Suprapubic skin (tissue), 4 donors: ENCODE measurements at places on chromosomes 3 and 15. TPM values are rescaled to one million over a fixed set of nuclear protein-coding genes. Genes with fewer than 3 reads are reported as not detected.

GRCh38 chr3:15327941-15328340, 4.4 kb downstream of the SH3BP5 start:
- DNase-seq = no peak

Gene GCNT3
- total RNA-seq = 0.23 TPM

GRCh38 chr3:32432711-32433530, 41.3 kb downstream of the CMTM7 start:
- DNase-seq = no peak

DNA sequence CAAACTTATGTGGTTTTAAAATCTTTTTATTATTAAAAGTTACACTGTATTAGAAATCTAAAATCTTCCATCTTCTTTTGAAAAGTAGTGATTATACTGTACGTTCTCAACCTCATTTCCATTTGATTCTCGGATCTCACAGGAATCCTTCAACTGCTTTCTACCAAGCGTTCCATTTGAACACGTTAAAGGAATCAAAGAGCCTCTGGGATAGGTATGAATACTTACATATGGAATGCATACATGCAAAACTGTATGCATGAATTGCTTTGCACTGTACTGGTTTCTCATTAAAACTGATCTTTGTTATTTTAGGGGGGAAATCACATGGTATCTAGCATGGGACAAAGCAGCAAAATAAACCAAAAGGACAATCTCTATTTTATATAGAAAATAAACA, 14.8 kb downstream of the TSC22D2 start:
- DNase-seq = no peak

GRCh38 chr3:58388550-58389091, 45.0 kb downstream of the PDHB start:
- DNase-seq = no peak

GRCh38 chr15:51322621-51323296, 15.6 kb downstream of the CYP19A1 start:
- peak; percentile 84 for DNase-seq

- no peak for DNase-seq
These were observed 86.3 kb upstream of the XCR1 start for GRCh38 chr3:46113608-46114007.

DNA sequence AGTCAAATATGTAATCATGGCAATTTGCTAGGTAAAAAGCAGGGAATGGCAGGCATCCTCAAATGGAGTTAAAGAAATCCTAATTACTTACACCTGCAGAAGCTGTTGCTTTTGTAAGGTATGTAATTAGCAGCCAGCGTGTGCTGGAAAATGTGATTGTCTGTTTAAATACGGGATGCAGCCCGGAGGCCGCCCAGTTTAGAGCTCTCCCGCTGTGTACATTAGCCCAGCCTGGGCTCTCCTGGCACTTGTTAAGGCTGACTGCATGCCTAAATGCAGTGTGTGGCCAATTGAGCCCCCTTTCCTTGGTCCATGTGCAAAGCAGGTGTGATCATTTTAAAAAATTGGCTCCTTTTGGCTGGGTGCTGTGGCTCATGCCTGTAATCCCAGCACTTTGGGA, 9.0 kb downstream of the DPH3 start:
- DNase-seq = no peak

Gene CATSPER2
- 4.2 TPM for total RNA-seq

GRCh38 chr3:36738702-36739101, 25.7 kb downstream of the DCLK3 start:
- no peak for DNase-seq

DNA sequence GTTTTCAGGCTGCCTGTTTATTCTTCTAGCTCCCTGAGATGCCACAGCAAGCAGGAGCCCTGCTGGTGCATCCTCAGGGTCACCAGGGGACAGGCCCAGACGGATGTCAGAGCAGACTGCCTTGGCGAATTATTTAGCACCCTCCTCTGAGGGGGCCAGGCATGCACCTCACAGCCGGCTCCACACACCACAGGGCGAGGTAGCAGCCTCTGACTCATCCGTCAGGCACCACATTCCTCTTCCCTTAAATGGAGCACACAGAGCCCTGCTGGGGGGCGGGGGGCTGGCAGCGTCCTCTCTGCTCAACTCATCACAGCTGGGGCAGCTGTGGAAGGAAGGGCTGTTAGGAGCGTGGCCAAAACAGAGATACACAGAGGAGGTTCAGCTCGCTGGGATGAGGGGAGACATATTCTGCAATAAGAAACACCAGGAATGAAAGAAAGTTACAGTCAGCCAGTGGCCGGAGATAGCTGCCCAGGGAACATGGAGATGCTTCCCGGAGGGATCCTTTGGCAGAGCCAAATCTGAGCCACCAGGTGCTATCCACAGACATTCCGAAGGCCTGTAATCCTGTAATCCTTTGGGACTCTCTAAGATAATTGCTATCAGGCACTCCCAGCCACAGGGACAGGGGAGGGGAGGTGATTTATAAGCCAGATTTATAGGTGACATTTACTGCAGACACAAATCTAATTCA, 13.9 kb upstream of the PRICKLE2 start:
- no peak for DNase-seq
